ENCODE measurements at places on chromosomes 7 and 10. TPM values are rescaled to one million over a fixed set of nuclear protein-coding genes. Genes with fewer than 3 reads are reported as not detected.

GPR26 gene
- not detected for total RNA-seq

DNA sequence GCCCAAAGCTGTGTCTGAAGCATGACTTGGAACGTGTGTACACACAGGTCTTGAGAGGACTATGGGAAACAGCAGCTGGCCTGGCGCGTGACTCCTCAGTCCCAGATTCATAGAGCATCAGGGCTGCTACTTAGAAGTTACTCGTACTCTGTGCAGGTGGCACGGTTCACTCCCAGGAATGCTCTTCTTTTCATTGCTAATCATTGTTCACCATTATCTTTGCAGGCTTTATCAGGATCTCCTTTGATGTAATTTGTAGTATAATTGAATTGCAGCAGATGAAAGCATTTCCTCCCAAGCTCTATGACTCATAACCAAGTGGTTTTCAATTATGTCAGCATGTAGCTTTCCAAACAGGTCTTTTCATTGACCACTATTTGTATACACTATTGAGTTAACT, 938.9 kb downstream of the NRG3 start:
- no peak for DNase-seq

DNA sequence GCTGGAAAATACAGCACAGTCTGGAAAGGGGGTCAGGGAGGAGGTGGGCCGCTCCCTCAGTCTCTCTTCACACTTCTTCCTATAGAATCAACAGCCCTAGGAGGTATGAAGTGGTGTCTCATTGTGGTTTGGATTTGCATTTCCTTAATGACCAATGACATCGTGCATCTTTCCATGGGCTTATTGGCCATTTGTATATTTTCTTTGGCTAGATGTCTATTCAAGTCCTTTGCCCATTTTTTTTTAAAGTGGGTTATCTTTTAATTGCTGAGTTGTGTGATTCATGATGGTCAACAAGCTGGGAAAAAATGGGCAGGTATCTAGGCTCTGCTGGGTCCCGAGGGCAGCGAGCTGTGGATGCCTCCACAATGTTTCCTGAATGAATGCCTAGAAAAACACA, 29.1 kb downstream of the TMEM130 start:
- no peak for DNase-seq

- DNase-seq, result no peak
Observed at GRCh38 chr7:107715531-107715930, 28.4 kb upstream of the CBLL1 start.

PFKFB3 gene
- 9.1 TPM for total RNA-seq

- peak; percentile 39 for DNase-seq
Observed at GRCh38 chr10:45373003-45373575, 927 bp upstream of the ALOX5 start.

DNA sequence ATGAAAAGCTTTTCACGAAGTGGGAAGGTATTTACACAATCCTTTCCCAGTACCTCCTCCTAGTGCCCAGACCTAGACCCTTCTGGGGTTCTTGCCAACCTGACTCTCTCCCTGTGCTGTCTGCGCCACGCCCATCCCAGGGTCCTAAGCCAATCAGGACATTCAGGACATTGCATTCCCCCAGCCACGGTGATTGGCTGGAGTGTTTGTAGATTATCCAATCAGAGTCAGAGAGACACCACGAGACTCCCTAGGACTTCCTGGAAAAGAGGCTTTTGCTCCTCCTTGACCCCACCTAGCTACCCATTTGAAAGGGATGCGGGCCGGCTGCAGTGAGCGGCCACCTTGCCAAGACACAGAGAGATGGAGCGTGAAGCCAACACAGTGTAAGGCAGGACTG, 3.5 kb upstream of the GDF2 start:
- no peak for DNase-seq

GRCh38 chr10:117499248-117500105, 43.1 kb upstream of the EMX2 start:
- DNase-seq, result no peak

HOXA11 gene
- total RNA-seq, result not detected

FAM25G gene
- not detected for total RNA-seq

- DNase-seq, result no peak
Observed at GRCh38 chr10:132554991-132555647, 17.5 kb downstream of the INPP5A start.

DNA sequence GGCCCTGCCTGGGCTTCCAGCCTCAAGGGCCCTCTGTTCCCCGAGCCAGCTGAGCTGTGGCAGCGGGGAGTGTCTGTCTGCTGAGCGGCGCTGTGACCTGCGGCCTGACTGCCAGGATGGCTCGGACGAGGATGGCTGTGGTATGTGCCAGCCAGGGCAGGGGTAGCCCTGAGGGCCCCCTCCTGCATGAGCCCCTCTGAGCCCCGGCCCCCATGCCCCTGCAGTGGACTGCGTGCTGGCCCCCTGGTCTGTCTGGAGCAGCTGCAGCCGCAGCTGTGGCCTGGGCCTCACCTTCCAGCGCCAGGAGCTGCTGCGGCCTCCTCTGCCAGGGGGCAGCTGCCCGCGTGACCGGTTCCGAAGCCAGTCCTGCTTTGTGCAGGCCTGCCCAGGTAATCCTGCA, 28.4 kb upstream of the ZNF467 start:
- DNase-seq, result no peak
